ENCODE measurements at places on chromosomes 2 and 18.

GRCh38 chr2:135899567-135899966 is 23.3 kb upstream of the MCM6 start:
- no peak for DNase-seq

GRCh38 chr2:151161821-151162551 is 99.7 kb downstream of the RBM43 start:
- DNase-seq = no peak

DNA sequence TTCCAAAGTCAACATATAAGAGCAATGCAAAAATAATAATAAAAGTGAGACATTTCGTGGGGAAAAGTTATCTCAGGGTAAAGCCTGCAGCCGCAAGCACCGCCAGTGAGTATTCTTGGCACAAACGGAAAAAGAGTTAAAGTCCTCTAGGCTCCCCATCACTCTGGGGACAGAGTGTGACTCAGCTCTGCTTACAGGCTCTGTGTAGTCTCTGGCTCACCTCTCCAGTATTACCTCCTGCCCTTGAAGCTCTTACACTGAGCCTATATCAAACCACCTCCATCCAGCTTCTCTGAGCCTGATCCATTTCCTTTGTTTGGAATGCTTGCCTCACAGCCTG is 55.5 kb downstream of the MTHFD2 start:
- DNase-seq = no peak

DNA sequence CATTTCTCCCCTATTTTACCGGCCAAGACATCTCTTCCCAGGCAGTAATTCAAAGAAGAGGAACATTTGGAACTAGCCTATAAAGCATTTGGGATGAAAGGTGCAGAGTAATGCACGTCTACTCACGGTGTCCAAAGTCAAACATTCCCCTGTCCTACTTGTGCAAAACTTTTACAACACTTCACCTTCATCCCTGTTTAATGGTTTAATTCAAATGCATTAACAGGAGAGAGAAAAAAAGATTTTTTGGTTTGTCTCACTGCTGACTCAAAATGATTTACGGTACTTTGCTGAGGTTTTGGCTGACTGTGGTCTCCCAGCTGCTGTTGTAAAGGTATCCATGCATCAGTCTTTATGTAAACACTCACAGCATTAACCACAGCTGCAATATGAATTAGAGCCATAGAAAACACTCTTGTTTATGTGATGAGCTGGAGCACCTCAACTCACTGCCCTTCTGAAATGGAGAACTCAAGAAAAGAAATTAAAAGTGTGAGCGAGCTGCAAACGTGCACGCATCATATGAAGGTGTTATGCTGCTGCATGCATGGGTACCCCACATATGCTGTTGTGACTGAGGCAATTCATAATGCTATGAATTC is 220.5 kb downstream of the PIEZO2 start:
- DNase-seq = no peak

DNA sequence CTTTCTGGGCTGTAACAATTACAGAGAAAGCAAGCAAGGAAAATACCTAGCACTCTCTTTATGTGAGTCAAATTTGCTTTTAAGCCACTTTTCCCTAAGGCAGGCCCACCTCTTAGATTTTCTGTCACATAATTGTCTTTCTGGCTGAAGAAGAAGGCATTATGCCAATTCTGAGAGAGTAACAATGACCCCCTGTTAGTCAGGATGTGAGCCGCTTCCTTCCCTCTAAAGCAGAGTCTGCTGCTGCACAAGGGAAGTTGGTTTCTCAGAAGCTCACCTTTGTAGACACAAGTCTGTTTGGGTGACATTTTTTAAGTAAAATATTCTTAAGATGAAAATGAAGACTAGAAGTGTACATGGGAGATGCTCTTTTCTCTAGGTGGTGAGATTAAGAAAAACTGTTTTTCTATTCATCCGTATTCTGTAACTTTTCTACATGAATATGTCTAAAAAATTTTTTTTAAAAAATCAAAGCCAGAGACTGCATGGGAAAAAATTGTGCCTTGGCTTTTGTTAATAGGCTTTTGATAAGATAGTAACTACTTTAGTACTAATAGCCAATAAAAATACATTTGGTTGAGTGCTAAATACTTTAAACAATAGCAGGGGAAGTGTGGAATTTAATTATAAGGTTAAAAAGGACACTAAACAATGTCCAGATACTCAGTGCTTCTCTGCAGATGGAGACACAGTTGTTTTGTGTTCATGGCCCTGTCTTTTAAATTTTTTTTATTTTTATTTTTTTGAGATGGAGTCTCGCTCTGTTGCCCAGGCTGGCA is 33.4 kb upstream of the VPS54 start:
- no peak for DNase-seq

DNA sequence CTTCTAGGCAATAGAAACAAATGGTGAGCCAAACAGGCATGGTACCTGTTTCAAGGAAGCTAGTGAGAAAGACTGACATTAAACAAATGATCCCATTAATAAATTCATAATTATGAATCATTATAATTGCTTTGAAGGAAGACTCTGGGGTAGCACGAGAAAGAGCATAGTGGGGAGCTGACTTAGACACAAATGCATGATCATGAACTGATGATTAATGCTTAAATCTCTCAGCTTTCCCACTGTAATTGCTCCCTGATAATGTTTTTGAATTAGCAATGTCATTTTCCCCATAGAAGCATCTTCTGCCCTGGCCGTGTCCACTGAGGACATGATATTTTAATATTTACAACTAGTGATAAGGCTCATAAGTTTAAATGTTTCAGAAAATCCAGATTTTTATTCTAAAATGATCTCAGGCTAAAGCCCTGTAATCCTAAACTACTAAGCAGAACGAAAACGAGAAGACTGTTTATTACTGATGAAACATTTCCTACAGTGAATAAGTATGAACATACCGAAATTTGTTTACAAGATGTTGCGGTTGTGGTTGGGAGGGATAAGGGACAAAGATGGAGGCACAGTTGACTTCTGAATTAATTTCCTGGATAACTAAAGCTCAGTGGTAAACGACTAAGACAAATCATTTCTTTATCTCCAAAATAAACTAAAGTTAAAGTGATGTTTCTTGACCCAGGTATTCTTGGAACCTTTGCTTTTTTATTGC is 47.3 kb upstream of the TACR1 start:
- DNase-seq = no peak

Measured in hypothalamus (tissue), 51 donors.